Kidney tubule cell (primary cell): ENCODE measurements at places on chromosomes 1 and 21.

DNA sequence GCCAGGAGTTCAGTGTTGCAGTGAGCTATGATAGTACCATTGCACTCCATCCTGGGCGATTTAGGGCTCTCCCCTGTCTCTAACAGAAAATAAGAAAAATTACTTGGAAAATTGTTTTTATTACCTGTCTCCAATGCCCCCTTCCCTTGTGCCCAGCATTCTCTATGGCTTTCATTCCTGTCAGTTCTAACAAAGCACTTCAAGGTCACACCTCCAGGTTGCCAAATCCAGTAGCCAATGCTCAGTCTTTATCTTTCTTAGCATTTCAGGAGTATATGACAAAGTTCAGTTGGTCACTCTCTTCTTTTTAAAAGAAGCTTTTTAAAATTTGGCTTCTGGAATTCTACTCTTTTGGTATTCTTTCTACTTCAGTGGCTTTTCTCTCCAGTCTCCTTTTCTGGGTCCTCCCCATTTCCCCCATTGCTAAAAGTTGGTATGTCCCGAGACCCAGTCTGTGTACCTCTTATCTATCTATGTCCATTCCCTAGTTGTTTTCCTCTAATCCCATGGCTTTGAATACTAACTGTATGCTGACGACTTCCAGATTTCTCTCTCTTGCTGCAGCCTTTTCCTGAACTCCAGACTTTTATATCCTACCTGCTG, 69.9 kb downstream of the LAMC1 start:
- no peak for DNase-seq

DNA sequence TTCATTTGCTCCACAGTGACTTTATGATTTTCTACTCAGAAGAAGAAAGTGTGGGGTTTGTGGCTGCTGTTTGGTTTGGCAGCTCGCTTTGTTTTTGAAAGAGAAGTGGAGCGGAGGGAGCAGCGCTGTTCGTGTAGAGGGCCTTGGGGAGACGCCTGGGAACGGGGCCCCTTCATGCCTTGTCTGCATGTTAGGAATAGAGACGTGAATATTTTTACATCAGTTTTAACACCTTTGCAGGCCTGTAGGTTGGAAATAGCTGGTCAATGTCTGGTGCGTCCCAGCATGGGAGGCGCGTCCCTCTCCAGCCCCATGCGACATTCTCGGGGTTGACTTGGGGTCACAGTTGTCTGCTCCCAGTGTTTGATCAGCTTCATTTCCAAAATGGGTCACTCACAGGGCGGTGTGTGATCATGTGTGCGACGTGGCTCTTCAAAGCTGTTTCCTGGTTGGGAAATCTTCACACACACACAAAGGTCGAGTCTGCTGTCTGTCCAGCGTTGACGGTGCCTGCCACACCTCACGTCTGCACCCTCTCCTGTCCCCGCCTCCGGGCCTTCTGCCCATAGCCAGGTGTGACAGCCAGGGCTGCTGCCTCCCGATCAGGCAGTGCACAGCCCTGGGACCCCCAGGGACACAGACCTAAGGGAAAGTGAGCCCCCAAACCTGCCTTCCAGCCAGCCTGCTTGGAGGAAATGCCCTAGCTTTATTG, 149.2 kb downstream of the PSMG1 start:
- peak; percentile 78 for DNase-seq

- DNase-seq: no peak
Observed at GRCh38 chr1:30675761-30676160, 47.6 kb downstream of the MATN1 start.

DNA sequence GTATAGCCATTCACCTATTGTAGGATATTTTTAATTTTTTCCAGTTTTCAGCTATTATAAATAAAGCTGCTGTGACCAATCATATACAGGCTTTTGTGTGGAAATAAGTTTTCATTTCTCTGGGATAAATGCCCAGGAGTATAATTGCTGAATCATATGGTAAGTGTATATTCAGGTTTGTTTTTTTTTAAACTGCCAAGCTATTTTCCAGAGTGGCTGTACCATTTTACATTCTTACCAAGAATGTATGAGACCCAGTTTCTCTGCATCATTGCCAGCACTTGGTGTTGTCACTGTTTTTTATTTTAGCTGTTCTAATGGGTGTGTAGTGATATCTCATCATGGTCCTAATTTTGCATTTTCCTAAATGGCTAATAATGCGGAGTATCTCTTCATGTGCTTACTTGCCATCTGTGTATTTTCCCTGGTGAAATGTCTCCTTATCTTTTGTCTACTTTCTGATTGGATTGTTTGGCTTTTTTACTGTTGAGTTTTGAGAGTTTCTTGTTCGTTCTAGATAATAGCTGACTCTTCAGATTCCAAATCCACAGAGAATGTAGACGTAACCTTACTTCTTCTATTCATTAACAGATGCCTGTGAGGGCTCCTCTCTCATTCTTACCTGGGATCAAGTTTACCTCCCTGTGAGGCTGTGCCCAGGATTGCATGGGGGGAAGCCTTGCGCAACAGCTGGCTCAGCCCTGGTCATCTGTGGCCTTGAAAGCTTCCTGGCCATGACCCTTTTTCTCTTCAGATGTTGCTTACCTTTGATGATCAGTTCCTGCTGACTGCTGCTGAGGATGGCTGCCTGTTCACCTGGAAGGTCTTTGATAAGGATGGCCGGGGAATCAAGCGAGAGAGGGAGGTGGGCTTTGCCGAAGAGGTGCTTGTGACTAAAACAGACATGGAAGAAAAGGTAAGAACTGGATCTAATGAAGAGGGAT, 42.6 kb downstream of the CFAP57 start:
- no peak for DNase-seq

DNA sequence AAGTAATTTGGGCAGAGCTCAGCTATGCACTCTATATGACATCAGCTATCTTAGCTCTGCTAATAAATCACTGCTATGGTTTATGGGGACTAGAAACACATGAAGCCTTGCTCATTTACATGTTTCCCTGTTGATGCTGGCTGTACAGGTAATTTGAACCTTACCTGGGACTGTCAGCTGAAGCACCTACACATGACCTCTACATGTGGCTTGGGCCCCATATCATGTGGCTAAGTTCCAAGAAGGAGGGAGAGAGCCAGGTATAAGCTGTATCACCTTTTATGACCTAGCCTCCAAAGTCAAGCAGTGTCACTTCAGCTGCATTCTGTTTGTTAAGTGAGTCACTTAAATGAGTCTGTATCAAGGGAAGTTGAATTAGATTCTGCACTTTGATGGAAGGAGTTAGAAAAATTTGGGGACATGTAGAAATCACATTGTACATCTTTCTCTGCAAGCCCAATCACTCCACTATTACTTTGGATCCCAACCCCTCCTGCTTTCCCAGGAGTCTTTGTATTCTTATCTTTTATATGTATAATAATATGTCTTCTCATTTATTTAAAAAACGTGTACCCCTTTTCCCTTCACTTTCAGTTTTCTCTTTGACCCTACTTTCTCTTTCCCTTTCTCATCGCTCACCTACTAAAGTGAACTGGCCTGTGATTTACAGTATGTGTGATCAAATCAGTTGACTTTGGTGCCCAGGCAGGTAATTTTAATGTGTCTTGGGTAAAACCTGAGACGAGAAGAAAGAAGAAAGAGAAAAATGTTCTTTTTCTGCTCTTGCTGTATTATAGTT, 53.4 kb upstream of the PRKACB start:
- peak; percentile 45 for DNase-seq

GRCh38 chr1:31733389-31734219, 29.8 kb upstream of the COL16A1 start:
- DNase-seq: no peak

- no peak for DNase-seq
Observed at GRCh38 chr1:202200669-202201068, 7.1 kb downstream of the LGR6 start.

DNA sequence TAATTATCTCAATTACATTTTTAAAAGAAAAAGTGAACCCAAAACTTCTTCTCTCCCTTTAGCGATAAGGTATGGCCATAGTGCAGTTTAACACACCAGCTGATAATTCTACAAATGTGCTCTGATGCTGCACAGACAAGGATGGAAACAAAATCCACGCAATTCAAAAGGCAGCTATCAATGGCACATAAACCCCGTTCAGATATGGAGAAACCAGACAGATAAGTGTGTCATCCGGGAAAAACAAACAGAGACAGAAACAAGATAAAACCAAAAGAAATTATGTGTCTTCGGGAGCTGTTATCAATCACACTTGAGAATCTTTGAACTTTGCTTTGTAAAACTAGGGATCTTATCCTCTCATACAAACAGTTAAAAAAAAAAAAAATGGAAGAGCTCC, 73.6 kb downstream of the SIPA1L2 start:
- DNase-seq: no peak

DNA sequence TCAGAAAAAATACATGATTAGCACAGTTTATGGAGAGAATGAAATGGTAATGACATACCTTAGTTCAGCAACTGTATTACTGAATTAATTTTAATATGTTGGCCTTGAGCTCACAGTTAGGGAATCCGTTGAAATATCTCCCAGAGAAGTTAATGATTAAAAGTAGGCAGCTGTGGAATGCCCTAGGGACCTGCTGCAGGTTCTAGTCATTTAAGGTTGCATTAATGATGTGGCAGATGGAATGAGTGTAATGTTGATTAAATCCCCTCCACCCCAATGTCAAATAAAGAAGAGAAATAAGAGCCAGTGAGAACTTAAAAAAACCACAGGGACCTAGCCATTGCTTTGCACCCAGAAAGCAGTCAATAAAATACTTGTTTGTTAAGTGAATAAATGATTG, 40.3 kb upstream of the TRIM45 start:
- DNase-seq: peak; percentile 89

- DNase-seq: no peak
Observed at GRCh38 chr1:29836651-29837646, 600.6 kb downstream of the PTPRU start.

DNA sequence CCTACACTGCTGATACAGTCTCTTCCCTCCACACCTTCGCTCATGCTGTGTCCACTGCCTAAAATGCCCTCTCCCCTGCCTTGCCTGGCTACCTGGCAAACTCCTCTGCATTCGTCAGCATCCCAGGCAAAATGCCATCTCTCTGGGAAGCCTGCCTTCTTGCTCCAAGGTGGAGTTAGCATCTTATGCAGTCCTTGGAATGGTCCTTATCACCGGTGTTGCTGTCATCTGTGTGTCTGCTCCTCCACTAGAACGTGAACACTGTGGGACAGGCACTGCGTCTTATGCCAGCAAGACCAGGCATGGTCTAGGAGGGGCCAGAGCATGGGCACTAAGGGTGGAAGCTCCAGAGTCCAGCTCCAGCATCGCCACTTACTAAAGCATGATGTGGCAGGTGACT, 211.8 kb downstream of the MATN1 start:
- DNase-seq: no peak

DNA sequence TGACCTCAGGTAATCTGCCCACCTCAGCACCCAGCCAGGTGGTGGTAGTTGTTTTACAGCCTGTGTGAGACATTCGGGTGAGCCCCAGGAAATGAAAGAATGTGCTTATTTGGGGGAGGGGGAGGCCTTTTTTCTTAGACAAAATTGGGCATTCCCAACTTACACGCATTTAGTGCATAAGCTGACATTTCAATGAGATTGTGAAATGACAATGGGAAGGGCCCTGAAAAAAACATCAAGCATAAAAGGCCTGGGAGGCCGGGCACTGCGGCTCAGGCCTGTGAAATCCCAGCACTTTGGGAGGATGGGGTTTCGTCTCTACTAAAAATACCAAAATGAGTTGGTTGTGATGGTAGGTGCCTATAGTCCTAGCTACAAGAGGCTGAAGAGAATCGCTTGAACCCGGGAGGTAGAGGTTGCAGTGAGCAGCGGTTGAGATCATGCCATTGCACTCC, 5.0 kb downstream of the GAS5 start:
- DNase-seq: no peak

GRCh38 chr1:178575611-178576361, 62.9 kb downstream of the TEX35 start:
- DNase-seq: no peak

GRCh38 chr1:192959657-192960186, 99.4 kb downstream of the UCHL5 start:
- DNase-seq: no peak

DNA sequence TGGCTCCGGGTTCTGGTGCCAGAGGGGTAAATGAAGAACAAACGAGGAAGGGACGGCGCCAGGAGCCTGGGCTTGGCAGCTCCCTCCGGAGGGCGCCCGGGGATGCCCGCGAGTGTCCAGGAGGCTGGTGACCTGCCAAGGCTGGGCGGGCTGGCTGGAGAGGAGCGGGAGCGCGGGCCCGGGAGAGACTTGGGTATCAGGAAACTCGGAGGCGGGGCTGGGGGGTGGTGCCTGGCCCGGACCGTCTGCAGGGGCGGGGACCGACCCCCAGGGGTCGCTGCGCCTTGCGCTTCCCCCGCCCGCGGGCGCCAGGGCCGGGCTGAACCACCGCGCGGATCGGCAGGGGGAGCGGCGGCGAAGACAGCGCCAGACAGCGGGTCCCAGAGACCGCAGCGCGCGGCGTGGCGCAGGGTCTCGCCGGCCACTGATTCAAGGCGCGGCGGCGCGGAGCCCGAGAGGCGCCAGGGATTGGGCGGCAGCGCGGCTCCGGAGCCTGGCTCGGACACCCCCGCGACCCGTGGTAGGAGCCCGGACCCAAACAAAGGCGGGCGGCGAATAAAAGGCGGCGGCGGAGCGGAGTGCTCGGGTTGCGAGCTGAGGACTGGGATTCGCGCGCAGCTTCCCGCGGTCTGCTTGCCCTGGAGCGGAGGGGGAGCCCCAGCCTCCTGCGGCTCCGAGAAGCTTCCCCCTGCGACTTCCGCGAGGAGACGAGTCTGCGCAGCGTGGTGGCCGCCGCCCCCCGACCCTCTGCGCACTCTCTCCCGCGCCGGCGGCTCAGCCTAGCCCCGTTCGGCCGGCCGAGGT, at the start of gene DISP3:
DISP3 (plus strand) TSS at position 585 of the 804 bp plus-strand sequence. CDS start 21,838 bp downstream, outside the sequence.
- peak; percentile 65 for DNase-seq

DNA sequence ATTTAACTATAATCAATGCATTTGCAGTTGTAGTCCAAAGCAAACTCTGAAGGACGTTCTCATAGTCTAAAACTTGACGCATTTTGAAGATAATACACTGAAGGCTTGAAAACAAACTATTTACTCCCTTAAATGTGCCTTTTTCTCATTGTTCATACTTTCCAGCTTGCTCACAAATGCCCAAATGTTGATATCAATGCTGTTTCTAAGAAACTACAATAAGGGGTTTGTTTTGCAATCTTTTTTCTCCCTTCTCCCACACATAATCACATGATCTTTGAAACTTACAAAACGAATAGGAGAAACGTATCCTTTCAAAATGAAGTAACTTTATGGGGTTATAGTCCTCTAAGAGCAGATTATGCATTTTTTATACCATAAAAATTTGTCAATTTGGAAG, 508.7 kb downstream of the DPYD start:
- no peak for DNase-seq

GRCh38 chr1:15440357-15440756, 2.1 kb downstream of the CTRC start:
- no peak for DNase-seq

- DNase-seq: no peak
Observed at GRCh38 chr1:212098310-212098709, 62.8 kb downstream of the DTL start.
